ENCODE measurements at places on chromosomes 5 and 9.

DNA sequence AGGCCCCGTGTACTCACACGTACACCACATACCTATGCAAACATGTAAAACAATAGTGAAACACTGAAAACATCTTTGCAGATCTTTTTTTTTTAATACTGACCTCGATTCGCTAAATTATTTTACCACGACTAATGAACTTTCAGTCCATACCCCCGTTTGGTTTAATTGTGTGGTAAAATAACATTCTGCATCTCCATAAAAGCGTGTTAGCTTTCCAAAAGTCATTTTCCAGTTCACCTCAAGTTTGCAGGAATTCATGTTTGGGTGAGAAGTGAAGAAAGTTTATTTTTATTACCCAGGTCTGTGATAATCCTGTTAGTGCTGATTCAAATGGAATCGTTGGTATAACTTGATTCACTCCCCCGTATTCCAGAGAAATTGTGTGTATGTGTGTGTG, 652 bp downstream of the ARSK start:
- DNase-seq, result no peak

DNA sequence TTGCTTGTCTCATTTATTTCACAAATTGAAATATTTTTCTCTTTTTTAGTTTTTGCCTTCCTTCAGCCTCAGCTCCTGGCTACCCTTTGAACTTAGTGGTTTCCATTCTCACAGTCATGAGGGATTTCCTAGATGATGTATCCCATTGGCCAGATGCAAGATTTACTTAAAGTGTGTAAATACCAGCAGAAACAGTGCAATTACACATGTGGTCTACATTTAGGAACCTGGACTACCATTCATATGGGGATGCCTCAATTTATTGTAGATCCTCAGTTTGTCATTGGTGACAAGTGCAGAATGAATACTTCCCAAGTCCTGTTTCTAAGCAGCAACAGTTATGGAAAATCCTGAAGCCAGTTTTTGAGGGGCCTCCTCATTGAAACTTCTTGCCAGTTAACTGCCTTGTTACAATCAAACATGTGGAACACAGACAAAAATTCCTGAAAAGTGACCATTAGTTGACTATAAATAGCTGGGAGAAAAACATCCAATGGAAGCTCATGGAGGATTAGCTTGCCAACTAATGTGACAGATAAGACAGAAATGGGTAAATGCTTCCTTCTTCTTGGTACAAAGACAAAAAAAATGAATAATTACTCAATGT, 113.6 kb upstream of the FER start:
- no peak for DNase-seq

GRCh38 chr5:99644822-99645221, 716.0 kb upstream of the CHD1 start:
- no peak for DNase-seq

GRCh38 chr5:151881621-151882225, 42.9 kb downstream of the GLRA1 start:
- no peak for DNase-seq

DNA sequence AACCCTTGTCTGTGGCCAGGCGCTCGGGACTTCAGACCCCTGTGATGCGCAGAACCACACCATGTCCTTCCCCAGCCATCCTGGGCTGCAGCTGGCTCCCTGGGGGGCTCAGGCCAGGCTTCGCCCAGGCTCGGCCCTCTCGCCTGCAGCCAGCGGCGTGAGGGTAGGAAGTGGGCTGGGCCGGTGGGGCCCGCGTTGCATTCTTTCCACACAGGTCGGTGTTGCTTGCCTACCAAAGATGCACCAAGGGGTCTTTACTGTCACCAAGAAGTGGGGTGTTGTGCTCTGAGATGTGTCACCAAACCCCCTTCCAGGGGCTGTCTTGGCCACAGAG, 48.3 kb upstream of the RNF130 start:
- no peak for DNase-seq

- DNase-seq, result no peak
Measured at GRCh38 chr9:95857896-95858295, 17.6 kb upstream of the ERCC6L2 start.

GRCh38 chr9:127353882-127354281, 43.1 kb upstream of the SLC2A8 start:
- no peak for DNase-seq

DNA sequence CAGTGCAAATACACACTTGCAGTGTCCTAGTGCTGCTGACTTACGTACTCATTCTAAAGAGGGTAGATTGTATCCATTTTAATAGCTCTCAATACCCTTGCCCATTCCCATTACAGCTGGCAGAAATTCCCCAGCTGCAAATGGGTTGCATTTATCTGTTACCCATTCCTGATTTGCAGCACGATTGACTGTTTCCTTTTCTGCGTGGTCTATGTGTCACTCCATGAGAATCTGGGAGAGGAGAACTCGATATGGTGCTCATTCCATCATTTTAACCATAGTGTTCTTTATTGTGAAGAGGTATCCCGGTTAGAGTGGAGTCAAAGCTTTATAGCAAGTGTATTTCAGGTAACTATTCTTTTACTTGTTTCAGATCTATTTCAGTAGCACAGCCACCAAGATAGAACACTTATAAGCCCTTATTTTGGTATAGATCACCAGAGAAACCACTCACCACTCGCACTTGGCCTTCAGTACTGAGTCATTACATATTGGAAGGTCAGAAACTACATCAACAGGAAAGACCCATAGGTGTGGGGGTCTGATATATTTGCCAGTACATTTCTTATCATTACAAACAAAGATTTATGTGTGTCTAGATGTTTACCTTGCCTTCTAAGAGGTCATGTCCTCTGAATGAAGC, 139.5 kb downstream of the MUSK start:
- DNase-seq, result no peak

- no peak for DNase-seq
Measured at GRCh38 chr9:95017062-95017461, 290.6 kb downstream of the AOPEP start.

- DNase-seq, result no peak
Measured at GRCh38 chr9:124797343-124798103, 20.6 kb downstream of the OLFML2A start.

GRCh38 chr9:37707748-37708147, 45.9 kb upstream of the TRMT10B start:
- DNase-seq, result no peak

- no peak for DNase-seq
Measured at GRCh38 chr9:114033397-114034103, 44.5 kb downstream of the AMBP start.

DNA sequence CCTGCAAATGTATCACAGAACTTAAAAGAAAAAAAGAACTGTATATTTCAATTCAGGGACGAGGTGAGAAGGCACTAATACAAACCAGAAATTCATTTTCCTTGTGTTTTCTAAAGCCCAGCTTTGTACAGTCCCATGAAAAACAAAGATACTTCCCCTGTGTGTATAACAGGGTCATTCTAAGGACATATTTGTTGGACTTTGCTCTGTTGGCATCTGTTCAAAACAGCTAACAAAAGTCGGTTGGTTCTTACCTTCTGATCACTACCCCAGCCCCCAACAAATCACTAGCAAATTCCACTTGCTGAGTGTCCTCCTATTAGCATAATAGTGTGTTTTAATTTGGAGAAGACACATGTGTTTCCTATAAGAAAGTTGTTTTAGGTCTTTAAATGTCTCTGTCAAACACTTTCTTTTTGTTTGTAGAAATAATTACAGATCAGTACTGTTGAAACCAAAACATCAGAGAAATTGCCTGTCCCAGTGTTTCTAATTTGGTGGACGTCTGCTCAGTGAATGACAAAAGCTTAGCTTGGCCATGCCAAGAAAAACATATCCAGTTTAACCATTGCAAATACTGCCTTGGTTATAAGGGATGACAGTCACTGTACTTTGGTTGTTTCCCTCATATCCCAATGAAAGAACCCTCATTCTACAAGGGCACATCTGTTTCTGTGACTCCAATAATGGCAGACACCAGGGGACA, 480.5 kb downstream of the EBF1 start:
- DNase-seq, result no peak

GRCh38 chr5:140565780-140566095, 1.1 kb downstream of the SLC35A4 start:
- DNase-seq, result no peak

GRCh38 chr9:503326-503725, 288.7 kb downstream of the DOCK8 start:
- DNase-seq, result no peak

GRCh38 chr5:103444333-103445038, 118.1 kb downstream of the NUDT12 start:
- DNase-seq, result no peak

DNA sequence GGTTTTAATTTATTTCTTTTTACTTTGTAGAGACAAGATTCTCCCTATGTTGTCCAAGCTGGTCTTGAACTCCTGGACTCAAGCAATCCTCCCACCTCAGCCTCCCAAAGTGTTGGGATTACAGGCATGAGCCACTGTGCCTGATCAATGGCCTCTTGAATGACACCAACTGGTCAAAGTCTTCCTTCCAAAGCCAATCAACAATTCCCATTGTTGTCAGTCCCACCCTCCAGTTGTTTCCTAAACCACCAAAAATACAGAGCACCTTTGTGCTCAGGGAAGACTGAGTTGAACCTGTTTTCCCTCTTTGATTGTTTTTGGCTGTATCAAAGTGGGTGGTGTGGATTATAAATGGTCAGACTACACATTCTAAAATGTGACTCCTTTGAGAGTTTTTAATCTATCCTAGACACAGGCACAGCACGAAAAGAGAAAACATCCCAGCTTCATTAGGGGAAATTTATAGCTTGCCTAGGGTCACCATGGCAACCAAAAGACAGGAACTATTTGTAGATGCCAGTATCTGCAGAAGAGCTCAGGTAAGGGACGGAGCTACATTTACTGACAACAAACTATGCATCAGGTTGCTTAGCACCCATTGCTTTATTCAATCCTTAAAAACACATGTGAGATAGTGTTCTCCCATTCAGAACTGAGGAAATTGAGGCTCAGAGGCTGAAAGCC, 27.6 kb upstream of the ATP6V1G1 start:
- DNase-seq, result no peak

GRCh38 chr9:90059436-90059835, 454.6 kb downstream of the GADD45G start:
- no peak for DNase-seq

GRCh38 chr9:88418715-88419540, 30.7 kb downstream of the SPIN1 start:
- DNase-seq, result peak; percentile 30

DNA sequence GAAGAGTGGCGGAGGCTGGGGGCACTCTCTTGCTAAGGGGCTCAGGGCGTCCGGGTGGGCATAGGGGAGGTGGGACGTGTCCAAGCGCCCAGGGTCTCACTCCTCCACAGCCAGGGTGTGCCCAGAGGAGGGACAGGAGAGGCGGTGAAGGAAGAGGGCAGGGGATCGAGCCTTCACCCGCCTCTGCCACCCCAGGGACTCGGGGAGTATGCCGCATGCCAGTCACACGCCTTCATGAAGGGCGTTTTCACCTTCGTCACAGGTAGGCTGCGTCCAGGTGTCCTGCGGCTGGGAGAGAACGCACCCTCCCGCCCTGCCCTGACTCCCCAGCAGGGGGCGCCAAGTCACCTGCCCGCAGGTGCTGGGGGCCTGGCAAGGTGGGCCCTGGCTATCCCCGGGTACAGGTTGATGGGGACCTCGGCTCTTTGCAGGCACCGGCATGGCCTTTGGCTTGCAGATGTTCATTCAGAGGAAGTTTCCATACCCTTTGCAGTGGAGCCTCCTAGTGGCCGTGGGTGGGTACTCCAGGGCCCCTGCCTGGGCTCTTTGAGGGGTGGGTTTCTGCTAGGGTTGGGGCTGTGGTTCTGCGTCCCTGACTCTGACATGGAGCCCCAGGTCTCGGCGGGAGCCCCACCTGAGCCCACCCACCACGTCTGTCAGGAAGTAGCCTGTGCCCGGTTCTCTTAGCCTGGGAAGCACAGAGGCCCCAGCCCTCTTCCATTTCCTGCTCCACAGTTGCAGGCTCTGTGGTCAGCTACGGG, 552 bp downstream of the TMEM141 start:
- peak; percentile 51 for DNase-seq

GRCh38 chr9:82597241-82598203, 465.4 kb downstream of the RASEF start:
- DNase-seq, result no peak

GRCh38 chr5:55895346-55895745, 44.2 kb downstream of the IL31RA start:
- DNase-seq, result no peak

GRCh38 chr9:34701023-34701768, 8.7 kb downstream of the CCL21 start:
- peak; percentile 80 for DNase-seq

- DNase-seq, result no peak
Measured at GRCh38 chr9:89675058-89675742, 70.4 kb downstream of the GADD45G start.

DNA sequence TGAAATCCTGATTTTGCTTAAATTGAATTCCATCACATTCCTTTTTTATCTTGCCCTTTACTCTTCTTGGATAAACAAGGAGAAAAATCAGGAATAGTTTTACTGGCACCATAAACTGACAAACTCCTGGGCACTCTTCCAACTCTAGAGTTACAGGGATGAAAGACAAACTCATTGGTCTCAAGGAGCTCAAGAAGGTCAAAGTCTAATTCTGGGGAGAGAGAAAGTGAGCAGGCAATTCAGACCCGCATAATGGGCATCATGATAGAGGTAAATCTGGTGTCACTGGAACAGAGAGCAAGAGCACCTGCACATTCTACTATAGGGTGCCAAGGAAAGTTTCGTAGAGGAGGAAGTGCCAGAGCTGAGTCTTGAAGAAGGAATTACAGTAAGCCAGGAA, 64.8 kb downstream of the GRIN3A start:
- DNase-seq, result no peak

GRCh38 chr5:142870532-142871362, 100.6 kb downstream of the ARHGAP26 start:
- no peak for DNase-seq

DNA sequence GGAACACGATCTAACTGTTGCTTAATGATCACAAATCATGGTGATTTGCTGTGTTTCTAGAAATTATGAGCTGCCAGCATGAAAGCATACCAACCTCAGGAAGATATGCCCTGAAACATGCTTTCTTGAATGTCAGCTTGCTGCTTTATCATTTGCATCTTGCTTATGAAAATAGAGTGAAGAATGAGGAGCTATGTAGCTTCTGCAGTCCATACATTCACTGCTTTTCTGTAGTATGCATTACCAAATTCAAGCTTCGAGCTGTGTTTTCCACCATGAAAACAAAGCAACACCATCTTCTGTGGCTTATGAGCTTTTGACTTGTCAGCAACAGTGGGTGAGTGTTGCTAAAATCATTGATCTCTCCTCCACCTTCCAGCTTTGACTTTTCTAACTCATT, 16.5 kb downstream of the F2RL2 start:
- no peak for DNase-seq

DNA sequence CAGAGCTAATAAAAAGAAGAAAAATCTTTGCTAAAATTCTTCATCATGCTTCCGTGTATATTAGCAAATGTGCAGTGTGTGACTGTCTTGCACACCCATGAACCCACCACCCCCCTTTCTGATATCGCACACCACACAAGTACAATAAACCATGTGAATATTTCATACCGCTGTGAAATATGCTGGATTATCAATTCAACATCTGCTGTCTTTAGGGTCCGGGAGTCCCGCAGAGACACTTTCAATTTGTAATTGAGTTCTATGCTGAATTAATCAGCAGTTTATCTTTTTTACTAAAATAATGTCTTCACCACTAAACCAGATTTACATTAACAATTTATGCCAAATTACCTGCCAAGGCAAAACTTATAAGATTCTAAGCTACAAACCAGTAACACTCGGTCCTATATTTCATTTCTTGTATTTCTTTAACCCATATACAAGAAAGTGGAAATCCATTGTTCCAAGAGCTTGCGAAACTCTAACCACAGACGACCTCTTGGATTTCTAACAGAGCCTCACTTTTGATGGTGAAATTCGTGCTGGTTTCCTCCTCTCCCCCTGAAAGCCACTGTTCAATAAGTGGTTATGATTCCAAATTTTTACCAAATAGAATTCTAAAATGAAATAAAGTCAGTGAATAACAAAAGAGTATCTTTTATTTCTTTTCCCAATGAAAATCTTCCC, 44.2 kb downstream of the PSMB7 start:
- no peak for DNase-seq

Data from activated T-cell treated with anti-CD3 and anti-CD28 coated beads for 48 hours (primary cell).